Coronary artery (tissue), 2 donors: ENCODE measurements at places on chromosomes 5 and 9.

DNA sequence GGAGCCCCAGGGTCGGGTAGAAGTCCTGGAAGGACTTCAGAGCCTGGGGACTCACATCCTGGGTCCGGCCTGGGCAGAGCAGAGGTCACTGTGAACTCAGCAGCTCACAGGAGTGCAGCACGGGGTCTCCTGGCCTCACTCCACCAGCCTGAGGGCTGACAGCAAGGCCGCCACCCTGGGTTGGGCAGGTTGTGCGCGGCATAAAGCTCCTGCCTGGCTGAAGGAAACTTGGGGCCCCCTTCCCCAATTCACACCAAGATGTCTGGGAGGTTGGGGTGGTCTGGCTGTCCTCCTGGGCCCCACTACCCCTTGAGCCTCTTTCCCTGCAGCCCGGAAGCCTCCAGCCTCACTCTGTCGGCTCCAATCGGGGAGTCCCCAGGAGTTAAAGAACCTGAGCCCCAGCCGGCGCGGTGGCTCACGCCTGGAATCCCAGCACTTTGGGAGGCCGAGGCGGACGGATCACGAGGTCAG lies 2.1 kb downstream of the LCN15 start:
- DNase-seq = no peak

GRCh38 chr9:129496473-129497004 lies 124.4 kb downstream of the C9orf50 start:
- peak; percentile 97 for DNase-seq

- no peak for DNase-seq
These were observed 6.5 kb downstream of the TAS2R1 start for GRCh38 chr5:9623661-9624060.

GRCh38 chr9:8917956-8918739 lies 1118.6 kb upstream of the DMAC1 start:
- DNase-seq = no peak

GRCh38 chr5:148776780-148777179 lies 49.6 kb upstream of the ADRB2 start:
- no peak for DNase-seq

DNA sequence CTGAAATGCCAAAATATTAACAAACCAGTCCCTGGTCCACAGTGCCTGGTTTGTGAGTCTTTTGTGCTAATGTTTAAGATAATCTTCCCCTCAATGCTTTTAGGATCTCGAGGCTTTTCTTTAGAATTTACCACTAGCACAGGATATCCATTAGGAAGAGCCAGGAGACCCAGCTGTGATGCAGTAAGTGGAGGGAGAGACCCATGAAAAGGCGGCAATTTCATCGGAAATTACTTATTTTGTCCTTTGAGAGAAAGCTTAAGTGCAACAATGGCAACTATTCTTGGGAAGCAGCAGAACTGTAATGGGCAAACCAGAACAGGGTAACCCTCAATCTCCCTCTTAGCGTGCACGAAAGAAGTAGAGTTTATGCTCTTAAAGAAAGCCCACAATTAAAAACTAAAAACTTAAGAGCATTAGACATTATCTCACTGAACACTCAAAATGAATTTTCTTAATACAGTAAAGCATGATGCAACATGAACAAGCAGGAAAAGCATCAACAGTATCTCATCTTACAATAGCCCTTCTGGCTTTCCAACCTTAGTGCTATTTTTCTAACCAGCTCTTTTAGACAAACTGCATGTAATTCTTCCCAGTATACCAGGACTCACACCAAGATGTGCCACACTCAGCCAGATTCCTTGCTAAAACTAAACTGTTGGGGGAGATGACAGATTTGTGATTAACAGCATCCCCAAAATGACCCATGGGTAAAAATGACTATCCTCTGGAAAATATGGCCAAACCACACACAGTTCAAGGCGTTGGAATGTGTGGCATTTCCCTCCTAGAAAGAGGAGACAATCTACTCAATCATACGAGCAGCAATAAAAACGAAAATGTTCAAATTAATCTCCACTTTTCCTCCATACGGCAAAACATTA lies 36.4 kb downstream of the PWWP2A start:
- DNase-seq = no peak

- no peak for DNase-seq
These were observed 531.1 kb downstream of the CETN3 start for GRCh38 chr5:89878140-89879132.

GRCh38 chr9:4113711-4114110 lies 186.2 kb downstream of the GLIS3 start:
- DNase-seq = no peak

DNA sequence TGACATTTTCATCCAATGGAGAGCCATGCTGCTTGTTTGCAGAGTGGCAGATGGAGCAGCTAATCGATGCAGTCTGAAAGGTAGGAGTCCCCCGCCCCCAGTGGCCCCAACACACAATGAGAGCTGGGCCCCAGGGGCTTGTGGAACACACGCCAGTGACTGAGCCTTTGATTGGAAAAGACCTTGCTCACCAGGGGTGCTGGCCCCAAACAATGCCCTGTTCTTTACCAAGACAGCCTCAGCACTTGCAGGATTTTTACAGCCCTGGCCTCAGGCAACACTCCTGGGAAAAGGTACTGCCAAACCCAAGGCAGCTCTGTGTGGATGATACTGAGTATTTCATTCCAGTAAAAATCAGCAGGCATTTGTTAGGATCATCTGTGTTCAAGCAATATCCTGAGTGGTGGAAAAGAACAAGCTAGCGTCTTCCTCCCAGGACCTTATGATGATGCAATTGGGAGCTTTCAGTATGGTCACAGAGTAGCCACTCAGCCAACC lies 276.8 kb upstream of the CLINT1 start:
- no peak for DNase-seq

GRCh38 chr9:37582548-37583157 lies 6.5 kb upstream of the FBXO10 start:
- no peak for DNase-seq

DNA sequence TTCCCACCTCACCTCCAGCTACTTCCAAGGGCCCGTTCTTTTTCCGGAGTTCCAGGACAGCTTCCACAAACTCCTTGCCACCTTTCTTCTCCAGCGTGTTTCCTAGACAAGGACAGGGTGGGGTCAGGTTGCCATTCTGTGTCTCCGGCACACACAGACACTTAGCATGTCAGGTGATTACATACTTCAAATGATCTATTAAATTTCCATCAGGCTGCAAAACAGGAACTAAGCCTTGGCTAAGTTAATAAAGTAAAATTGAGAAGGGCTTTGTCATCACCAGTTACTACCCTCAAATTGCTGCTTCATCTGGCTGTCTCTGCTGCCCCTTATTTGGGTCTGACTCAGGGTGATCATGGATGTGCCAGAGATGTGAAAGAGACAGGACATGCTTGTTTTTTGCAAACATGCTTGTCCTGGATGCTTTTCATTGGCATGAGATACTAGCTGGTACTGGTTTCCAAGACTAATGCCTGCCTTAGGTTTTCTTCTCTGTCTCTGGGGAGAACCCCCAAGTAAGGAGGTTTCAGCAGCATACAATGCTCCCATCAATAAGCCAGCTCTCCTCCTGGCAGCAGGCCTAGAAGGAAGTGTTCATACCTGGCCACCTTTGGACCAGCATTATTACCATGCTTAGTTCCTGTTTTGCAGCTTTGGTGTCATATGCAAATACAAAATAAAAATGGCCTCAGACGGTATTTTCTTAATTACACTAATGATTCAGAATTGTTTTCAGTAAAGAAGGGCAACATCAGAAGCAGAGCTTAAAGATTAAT lies 52.9 kb downstream of the MACROH2A1 start:
- DNase-seq = no peak

GRCh38 chr5:7405277-7405676 lies 9.3 kb downstream of the ADCY2 start:
- DNase-seq = no peak

DNA sequence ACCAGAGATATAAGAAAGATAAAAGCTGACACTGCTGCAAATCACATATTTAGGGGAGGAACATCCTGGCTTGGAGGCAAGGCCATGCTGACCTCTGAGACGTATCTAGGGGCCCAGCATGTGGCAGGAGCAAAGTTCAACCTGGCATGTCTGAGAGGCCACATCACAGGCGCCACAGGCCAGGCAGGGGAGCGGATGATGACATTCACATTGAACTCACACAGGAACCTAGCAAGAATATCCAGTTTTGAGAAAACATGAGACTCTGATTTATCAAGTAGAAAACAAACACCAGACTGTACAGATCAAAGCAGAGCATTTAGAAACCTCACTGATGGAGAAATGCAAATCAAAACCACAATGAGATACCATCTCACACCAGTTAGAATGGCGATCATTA lies 64.2 kb upstream of the STK32A start:
- no peak for DNase-seq

DNA sequence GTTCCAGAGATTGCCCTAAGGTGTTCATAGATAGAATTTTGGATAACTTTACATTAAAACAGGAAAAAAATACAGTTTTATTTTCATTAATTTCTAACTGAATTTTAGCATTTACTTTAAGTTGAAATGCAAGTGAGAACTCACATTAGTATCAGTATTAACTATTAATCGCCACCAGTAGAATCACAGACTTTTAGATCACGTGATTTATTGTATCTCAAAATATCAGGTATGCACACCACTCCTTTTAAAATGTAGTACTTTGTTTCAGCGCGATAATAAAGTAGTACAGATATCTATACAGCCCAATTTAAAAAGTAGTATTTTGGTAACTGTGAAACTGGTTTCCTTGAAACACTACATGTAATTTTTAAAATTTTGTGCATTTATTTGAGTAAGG lies 978.7 kb downstream of the DNAH5 start:
- no peak for DNase-seq

GRCh38 chr9:114470121-114470520 lies 35.2 kb downstream of the WHRN start:
- no peak for DNase-seq

GRCh38 chr9:108275906-108276305 lies 579.9 kb downstream of the ACTL7B start:
- no peak for DNase-seq

- DNase-seq = no peak
These were observed 158.1 kb downstream of the NPR3 start for GRCh38 chr5:32869216-32869615.

GRCh38 chr5:175378444-175379028 lies 65.4 kb downstream of the DRD1 start:
- no peak for DNase-seq

GRCh38 chr5:132289097-132289496 lies 5.1 kb upstream of the SLC22A4 start:
- DNase-seq = no peak

- DNase-seq = no peak
These were observed 698.8 kb downstream of the CDH9 start for GRCh38 chr5:26339576-26339975.

GRCh38 chr9:9557804-9558334 lies 1054.9 kb downstream of the PTPRD start:
- no peak for DNase-seq
